Left ventricle myocardium inferior (tissue), 1 donor: ENCODE measurements at places on chromosomes 1 and 21.

DNA sequence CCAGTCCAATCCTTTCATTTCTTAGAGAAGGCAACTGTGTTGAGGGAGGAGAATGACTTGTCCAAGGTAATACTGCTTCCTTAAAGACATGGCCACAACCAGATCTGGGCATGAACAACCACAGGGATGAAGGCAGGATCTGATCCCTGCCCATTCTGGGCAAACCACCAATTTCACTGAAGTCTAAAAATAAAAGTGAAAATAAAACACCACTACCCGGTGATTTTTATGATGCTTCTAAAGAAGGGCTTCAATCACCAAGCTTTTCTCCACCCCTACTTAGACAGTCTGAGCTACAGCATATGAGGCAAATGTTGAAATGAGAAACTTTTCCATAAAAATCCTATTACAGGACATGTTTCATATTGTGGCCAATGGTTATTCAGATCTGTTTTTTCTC lies 133.0 kb downstream of the PTPN14 start:
- DNase-seq = no peak

DNA sequence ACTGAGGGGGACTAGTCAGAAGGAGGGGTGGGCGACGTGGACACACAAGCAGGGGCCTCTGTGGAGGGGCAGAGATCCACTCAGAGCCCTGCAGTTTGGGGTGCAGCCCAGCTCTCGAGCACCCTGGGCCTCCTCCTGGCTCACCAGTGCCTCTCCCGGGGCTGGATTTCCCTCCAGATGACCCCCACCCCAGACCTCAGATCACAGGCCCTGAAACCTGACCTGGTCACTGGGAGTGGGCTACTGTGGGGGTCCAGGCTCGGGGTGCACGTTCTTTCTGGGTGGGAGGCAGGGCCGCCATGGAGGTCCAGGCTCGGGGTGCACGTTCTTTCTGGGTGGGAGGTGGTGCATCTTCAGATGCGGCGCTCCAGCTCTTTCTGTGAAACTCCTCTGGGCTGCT lies 10.3 kb upstream of the LHX4 start:
- DNase-seq = no peak

DNA sequence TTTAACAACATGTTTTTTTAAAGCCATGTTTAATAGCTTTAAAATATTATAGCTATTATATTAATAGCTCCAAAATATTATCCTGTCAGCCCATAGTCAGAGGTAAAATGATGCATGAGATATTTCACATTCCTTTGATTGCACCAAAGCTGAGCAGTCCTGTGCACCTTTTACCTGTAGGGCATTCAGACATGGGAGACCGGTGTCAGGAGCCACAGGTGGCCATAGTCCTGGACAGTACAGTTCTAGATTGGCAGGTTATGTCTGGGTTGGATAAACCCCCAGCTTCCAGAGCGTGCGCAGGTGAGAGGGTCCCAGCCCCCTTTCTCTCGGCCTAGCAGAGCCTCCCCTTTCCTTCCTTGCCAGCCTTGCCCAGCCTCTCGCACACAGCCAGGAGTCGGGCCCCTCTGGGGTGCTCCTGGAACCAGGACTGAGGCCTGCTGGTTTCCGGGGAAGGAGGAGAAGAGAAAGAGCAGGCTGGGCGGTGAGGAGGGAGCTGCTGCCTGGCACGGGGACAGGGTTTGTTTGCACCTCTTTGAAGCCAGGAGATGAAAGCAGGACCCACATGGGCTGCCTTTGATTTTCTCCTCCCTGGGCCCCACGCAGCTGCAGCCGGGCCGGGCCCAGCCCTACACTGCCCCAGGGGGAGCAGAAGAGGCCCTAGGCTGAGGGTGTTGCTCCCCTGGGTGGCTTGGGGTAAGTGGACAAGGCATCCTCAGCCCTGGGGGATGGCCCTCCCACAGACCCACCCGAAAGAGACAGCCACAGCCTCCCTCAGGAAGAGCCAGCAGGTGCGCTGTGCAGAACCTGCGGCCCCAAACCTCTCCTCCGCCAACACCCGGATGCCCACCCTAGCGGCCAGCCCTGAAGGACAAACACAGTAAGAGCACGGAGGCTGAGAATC lies 75.2 kb upstream of the TARDBP start:
- DNase-seq = no peak

DNA sequence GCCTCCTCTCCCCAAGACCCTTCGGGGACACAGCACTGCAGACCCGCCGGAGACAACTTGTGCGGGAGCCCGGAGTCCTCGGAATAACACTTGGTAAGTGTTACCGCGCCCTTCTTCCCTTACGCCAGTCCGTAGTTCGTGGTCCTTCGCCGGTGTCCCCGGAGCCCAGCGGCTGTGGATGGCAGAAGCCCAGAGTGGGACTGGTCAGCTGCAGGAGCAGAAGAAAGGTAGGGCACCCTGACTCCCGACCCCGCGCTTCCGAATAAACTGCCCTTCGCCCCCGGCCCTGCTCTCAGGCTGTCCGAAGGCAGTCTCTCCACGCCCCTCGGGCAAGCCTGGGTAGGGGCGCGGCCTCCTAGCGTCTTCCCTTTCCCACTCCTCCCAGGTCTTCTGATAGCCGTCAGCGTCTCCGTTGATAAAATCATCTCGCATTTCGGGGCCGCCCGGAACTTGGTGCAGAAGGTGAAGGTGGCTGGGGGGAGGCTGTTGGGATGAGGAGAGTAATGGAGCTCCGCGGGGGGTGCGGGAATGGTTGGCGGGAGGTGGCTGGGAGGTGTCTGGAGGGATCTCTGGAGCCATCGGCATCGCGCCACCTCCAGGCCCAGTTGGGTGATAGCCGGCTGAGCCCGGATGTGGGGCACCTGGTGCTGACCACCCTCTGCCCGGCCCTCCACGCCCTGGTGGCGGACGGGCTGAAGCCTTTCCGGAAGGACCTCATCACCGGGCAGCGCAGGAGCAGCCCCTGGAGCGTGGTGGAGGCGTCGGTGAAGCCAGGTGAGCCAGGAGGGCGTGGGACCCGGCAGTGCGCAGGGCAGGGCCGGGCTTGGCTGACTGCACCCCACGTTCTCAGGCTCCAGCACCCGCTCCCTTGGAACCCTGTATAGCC lies 4.3 kb downstream of the RUSC1 start:
- DNase-seq = peak; percentile 46

DNA sequence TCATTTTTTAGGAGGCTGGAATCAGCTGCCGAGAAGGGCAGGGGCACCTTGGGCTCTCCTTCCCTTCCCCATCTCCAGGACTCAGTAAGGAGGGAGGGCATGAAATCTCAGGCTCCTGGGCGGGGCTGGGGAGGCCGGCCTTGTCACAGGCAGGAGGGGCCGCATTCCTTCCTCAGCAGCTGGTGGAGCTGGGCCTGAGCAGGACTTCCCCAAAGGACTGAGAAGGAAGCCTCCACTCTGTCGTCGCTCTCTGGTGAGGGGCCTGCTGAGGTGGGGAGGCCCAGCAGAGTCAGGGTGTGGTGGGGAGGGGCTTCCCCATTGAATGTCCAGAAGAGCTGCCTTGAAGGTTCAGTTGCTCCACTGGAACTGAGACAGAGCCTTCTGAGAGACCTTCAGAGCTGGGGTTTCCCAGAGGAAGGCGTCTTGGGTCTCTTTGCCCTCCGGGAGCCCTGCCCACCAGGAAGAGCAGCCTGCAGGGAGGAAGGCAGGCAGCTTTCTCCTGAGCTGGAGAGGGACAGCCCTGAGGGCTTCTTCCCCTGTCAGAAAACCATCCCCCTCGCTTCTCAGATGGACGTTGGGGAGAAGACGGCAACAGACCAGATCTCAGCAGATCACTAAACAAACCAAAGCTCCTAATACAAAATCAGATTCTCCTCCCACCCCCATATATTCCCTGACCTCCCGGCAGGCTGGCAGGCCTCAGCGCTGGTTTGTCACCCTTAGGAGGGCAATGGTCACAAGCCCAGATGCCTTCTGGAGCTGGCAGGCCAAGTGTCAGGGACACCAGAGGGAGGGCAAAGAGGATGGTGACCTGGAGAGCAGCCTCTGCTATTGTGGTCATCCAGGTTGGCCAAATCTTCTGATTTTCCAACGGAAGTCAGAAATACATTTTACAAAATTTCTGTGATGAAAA lies 10.7 kb downstream of the KCNA10 start:
- DNase-seq = peak; percentile 41

DNA sequence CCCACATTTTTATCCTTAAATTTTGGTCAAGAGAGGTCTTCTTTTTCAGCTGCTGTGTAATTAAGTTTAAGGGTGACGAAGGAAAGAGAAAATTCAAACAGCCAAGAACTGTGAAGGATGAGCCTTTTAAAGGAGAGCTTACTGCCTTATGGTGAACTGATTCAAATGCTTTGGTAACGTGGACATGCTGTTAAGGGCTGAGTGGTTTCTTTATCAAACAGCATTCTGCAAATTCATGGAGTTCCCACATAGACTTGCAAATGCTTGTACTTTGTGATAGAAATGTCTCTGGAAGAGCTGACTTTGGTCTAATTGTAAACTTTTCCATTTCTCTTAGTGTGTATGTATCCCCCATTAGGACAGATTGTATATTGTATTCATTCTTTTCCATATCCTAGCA lies 93.8 kb downstream of the CHD1L start:
- DNase-seq = no peak

GRCh38 chr1:175262621-175263020 lies 70.0 kb upstream of the KIAA0040 start:
- no peak for DNase-seq

GRCh38 chr1:229891227-229891626 lies 175.8 kb upstream of the GALNT2 start:
- no peak for DNase-seq

GRCh38 chr1:239840336-239840735 lies 251.3 kb upstream of the FMN2 start:
- DNase-seq = no peak

DNA sequence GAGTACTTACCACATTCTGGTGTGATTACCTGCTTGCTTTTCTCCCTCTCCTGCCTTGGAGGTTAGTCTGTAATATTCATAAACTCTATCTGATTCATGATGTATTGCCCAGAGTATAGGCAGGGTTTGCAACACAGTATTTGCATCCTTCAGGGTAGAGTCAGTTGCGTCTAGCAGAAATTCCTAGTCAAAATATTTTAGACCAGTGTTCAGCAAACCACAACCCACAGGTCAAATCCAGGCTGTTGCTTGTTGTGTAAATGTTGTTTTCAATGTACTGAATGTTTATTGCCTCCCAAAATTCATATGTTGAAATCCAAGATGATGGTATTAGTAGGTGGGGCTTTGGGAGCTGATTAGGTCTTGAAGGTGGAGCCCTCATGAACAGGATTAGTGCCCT lies 82.9 kb downstream of the NGF start:
- DNase-seq = no peak

DNA sequence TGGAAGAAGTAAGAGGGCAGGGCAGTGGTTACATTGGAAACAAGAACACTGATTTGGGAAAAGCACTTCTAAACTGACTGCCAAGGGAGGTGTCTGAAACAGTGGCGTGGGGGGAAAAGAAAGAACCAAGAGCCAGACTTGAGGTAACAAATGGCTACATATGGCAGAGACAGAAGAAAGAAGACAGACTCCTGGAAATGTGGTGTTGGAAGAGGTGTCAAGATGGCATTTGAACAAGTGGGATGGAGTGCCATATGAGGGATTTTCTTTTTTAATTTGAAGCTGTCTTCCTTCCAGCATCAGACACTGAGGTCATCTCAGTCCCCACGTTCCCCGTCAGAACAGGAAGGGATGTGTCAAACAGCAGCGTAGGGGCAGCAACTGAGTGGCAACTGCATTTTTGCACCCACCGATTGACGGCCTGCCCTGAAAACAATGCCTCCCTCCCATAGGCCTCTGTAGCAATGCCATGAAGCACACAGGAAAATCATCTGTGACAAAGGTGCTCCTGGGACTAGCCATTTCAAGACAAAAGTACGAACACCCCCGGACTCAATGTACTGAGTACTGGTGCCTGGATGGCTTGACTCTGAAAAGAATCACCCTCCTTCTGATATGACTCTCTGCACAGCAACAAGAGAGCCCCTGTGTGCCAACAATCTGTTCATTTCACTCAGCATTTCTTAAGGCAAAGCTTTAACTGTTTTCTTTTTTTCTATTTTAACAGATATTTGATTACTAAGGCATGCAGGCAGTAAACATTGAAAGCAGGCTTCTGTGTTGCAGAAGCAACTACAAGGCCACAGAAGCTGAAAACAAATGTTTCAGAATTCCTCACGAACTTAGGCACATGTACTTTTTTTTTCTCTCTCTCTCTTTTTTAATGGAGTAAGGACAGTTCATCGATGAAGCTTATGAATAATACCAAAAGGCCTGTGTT lies 37.0 kb downstream of the LPAR3 start:
- no peak for DNase-seq

DNA sequence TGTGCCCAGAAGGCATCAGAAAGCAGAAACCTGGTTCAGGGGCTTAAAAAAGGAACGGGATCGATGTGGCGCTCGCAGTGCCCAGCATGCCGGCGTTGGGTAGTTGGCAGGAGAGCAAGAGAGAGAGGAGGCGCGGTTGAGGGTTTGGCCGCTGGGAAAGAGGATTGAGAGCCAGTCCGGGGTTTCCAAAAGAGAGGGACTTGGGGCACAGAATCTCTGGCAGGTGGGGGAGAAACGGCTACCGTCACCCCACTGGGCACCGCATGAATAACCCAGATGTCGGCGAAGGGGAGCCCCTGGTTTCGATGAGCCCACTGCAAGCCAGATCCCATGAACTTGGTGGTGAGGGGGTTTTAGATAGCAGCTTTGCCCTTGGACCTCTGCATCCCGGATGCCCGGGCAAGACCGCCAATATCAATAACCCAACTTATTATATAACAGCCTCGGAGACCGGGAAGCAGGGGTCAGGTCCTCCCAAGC lies 60.4 kb upstream of the ACOT11 start:
- DNase-seq = peak; percentile 43

GRCh38 chr1:179815641-179816040 lies 62.0 kb downstream of the TOR1AIP2 start:
- DNase-seq = no peak

- DNase-seq = no peak
Measured at GRCh38 chr1:111225091-111225490, 2.4 kb upstream of the CHI3L2 start.

- DNase-seq = no peak
Measured at GRCh38 chr21:35375115-35375514, 326.0 kb upstream of the RUNX1 start.

- no peak for DNase-seq
Measured at GRCh38 chr1:159783724-159784123, 3.0 kb downstream of the DUSP23 start.

GRCh38 chr1:79323239-79324025 lies 316.9 kb upstream of the ADGRL4 start:
- no peak for DNase-seq

GRCh38 chr21:32472890-32473765 lies 60.6 kb downstream of the EVA1C start:
- no peak for DNase-seq

- no peak for DNase-seq
Measured at GRCh38 chr1:244557565-244557964, 95.4 kb upstream of the DESI2 start.

- DNase-seq = no peak
Measured at GRCh38 chr1:33122483-33123178, 41.7 kb downstream of the AZIN2 start.

- DNase-seq = no peak
Measured at GRCh38 chr1:156262461-156263287, 14.8 kb upstream of the PAQR6 start.

GRCh38 chr1:38005195-38006007 lies at the start of gene FHL3:
FHL3 (minus strand) TSS chr1:38005514; CDS start chr1:37999412, 6,102 bp downstream.
- peak; percentile 84 for DNase-seq

- no peak for DNase-seq
Measured at GRCh38 chr1:29629401-29629800, 393.1 kb downstream of the PTPRU start.

- DNase-seq = no peak
Measured at GRCh38 chr1:189804352-189804751, 673.3 kb downstream of the BRINP3 start.
